ENCODE measurements at places on chromosomes 7 and 10.

- no peak for DNase-seq
Observed at GRCh38 chr7:68258609-68259008, 1262.0 kb downstream of the TYW1 start.

GRCh38 chr7:44393238-44394111, 68.1 kb upstream of the CAMK2B start:
- no peak for DNase-seq

DNA sequence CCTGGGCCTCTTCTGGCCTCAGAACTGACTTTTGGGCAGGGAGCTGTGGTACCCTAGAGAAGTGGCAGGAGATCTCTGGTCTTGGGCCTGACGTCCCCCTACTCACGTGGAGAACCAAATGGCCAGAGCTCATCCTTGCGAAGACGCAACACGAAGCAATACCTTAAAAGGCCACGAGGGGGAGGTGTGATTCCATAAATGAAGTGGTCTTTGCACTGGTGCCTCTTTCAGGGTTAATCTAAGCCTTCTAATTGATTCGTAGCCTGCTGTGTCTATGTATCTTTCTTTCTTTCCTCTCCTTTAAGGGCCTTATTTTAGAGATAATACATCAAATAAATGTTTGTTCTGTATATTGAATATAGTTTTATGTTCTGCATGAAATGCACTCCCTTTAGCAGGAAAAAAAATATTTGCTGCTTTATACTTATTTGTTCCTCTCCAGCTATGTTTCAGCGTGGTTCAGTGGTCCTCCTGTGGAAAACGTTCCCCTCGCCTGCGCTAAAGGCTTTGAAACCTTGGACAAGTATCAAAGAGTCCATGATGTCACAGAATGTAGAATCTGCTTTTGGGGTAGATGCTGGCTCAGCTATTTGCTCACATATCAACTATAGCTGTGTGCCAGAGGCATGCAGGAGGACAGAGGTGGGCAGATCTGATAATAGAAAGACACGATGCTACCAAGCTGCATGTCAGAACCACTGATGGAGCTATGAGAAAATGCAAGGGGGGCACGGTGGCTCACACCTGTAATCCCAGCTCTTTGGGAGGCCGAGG, 41.0 kb downstream of the STRA8 start:
- DNase-seq: peak; percentile 50

DNA sequence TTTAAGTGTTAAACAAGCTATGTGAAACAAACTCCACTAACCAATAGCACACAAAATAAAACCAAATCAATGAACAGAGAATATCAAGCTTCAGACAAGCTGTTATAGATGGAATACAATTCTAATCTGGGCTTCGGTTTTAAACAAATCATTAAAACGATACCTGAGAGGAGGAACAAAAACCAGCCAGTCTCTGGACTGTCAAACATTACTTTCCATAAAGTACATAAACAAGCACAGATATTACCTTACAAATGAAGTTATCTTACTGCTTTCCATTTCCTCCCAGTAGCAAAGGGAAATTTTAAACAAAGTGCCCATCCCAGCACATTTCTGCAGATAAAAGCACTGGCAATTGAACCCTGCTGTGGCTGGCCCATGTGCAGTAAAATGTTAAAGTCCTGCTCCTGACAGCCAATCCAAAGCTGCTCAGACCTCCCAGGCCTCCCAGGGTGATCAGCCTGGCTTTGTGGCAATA, 128.0 kb downstream of the NRCAM start:
- DNase-seq: no peak

Data from SHP77 treated with DMSO at 0.1 percent for 48 hours (cell line).